ENCODE measurements at places on chromosomes 1 and 21.

DNA sequence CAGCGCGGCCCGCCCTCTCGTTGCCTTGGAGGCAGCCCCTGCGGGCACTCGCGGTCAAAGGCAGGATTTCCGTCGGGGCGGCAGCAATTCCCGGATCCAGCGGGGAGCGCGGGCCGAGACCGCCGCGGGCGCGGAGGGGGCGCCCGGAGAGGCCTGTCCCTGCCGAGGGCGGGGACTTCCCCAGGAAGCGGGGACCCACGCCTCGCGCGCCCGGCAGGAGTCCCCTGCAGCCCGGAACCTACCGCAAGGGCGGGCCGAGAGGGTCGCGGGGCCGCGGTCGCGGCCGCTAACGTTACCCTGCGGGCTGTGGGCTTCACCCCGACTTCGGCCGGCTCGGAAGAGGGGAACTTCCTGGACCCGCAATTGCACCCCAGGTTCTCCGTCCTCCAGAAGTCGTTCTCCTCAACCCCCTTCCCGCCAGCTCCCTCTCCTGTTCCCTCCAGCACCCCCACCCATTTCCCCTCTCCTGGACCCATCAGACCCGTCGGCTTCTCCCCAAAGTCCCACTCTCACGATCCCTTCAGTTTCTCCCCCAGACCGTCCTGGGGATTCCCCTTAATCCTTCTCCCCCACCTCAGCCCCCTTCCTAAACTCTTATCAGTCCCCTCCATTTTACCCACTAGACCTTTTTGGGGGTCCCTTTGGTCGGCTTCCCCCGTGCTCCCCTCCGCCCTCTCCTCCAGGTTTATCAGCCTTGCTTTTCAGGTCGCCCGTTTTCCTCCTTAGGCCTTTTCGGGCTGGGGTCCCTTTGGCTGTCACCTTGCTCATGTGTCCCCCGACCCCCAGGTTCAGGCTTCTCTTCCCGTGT lies 604 bp downstream of the FGR start:
- no peak for DNase-seq

DNA sequence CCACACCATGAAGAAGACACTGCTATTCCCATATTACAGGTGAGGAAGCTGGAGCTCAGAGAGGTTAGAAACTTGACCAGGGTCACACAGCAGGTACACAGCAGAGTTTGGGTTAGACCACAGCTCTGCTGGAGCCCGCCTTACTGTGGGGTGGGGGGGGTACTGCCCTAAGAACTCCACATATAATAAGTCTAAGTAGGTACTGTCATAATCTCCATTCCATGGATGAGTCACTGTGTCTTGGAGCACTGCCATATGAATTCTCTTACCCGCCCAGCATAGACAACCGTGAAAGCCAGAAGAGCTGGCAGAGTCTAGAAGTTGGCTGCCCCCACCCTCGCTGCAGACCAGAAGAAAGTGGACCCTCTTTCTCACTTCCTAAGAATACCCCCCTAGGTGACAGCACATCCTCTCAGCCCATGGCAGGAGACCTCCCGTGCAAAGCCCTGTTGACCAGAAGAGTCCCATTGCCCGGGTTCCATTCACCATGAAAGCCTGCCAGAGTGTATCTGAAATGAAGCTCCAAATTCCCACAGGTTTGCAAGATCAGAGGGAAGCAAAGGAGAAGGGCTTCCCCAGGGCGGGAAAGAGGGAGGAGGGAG lies 5.2 kb upstream of the PLA2G2D start:
- DNase-seq, result no peak

DNA sequence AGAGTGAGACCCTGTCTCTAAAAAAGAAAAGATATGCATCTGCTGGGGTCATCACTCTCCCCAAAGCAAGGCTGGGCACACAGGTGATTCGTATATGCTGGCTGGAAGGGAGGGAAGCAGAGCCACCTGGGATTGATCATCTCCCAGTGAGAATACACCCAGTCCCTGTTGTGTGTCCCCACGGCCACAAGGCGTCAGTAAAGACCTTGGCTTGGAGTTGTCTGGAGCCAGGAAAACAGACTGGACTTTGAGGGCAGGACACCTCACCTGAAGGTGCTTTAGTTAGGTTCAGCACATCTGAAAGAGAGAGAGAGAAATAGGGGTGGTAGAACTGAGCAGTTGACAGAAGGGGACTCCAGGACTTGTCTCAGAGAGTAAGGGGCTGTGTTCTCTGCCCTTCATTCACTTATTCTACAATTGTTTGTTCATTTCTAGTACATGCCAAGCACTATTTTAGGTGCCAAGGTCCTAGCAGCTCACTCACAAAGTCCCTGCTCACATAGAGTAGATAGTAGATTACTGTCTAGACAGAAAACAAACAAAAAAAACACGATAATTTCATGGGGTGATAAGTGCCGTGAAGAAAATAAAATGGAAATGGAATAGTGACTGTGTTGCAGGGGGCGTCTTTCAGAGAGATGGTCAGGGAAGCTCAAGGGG lies 13.5 kb downstream of the CITED4 start:
- no peak for DNase-seq

GRCh38 chr1:154849645-154850131 lies 20.4 kb downstream of the KCNN3 start:
- DNase-seq, result no peak

- no peak for DNase-seq
Observed at GRCh38 chr1:205443585-205444299, 12.1 kb downstream of the BLACAT1 start.

- no peak for DNase-seq
Observed at GRCh38 chr1:220921498-220921897, 42.3 kb downstream of the HLX start.

DNA sequence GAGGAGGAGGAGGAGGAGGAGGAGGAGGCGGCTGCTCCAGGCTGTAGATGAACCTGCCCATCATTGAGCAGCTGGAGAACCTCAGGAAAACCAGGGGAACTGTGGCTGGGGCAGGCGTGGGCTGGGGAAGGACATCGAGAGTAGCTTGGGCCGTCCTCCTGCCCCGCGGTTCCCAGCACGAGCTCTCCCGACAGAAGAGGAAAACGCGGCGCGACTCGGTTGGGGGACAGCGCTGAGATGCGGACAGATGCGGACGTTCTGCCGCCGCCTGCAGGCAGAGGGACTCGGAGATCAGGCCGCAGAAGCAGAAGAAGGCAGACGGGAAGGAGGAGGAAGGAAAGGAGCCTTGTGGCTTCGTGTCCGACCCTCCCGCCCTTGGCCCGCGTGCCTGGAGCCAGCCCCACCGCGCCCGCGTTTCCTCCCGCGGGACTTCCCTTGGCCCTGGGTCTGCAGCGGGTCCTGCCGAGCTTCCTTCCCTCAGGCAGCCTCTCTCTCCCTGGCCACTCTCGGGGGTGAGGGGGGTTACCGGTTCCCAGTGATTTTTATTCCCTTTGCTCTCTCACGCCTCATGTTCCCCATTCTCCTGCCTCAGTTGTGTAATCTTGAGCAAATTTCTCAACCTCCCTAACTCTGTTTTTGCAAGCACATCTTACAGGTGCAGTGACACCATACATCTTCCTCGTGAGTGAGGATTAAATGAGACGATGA lies 1.7 kb upstream of the TNFRSF9 start:
- DNase-seq, result peak; percentile 11

DNA sequence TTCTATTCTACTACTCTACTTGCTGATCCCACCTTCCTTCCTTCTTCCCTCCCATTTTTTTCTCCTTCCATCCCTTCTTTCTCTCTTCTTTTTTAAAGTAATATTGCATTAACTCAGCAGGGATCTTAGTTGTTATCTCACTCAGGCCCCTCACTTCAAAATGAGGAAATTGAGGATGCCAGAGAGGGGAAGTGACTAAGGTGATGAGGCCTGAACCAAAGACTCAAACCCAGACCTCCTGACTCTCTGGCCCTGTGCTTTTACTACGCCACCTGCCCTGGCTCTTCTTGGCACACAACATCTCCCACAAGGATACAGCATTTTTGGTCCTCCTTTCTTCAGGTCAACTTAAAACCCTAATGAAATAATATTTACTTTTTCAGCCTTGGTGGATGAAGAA lies 151.7 kb upstream of the ZNF648 start:
- no peak for DNase-seq

- no peak for DNase-seq
Observed at GRCh38 chr1:111819566-111820263, 64.0 kb downstream of the DDX20 start.

DNA sequence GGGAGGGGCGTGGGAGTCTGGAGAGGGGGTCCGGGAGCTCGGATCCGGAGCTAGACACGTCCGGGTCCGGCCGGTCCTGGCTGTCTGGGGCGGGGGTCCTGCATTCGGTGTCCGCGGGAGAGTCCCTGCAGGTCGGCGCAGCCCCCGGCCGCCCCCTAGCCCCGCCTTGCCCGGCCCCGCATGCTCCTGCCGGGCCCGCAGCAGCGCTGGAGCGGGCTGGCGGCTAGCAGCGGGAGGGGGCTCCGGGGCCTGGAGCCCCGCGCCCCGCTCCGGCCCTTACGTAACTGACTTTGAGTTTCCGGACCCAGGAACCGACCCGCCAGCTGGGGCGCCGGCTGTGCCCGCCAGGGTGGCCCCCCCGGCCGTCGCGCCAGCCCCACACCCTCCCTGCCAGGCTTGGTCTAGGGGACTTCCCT lies 26.9 kb upstream of the EPB41 start:
- no peak for DNase-seq

DNA sequence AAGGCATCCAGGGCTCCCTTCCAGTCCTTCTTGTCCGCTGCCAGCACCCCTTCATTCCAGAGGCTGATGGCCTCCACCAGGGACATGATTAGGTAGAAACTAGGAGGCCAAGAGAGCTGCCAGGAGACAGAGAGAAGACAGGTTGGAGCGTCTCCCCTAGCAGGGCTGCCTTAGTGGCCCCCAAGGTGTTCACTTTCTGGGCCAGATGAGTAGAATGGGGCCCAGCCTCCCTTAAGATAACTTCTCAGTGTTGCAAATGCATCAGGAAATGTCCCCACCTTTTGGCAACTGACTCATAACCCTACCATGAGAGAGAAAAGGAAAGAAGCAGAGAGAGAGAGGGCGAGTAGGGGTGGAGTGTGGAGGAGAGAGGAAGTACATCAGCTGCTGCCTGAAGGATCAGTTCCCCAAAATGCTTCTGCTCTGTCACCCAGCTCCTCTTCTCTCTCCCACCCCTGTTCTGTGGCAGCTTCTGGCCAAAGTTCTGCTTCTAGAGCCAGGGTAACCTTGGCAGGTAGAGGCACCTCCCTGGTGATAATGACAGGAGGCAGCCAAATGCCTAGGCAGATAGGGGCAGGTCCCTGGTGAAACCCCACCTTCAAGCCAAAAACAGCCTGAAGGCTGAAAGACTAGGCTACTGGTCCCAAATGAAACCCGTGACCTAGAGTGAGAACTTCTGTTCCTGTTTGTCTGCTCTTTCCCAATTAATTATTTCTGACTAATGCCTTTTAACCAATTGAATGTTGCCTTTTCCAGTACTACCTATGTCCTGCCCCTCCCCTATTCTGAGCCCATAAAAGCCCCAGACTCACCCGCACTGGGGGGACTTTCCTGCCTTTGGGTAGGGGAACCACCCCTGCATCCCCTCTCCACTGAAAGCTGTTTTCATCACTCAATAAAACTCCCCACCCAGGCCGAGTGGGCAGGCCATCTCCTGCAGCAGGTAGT lies at the start of gene NCF2:
TSS of gene NCF2 (minus strand) at position 216 of the 948 bp plus-strand sequence. CDS start at position 86, 130 bp downstream.
- no peak for DNase-seq

- DNase-seq, result no peak
Observed at GRCh38 chr1:220123889-220124288, 30.0 kb downstream of the IARS2 start.

- no peak for DNase-seq
Observed at GRCh38 chr1:54378157-54378873, 27.9 kb downstream of the SSBP3 start.

- DNase-seq, result no peak
Observed at GRCh38 chr21:27519361-27519760, 552.5 kb upstream of the ADAMTS5 start.

GRCh38 chr1:77533660-77534305 lies 148.7 kb downstream of the ZZZ3 start:
- no peak for DNase-seq

DNA sequence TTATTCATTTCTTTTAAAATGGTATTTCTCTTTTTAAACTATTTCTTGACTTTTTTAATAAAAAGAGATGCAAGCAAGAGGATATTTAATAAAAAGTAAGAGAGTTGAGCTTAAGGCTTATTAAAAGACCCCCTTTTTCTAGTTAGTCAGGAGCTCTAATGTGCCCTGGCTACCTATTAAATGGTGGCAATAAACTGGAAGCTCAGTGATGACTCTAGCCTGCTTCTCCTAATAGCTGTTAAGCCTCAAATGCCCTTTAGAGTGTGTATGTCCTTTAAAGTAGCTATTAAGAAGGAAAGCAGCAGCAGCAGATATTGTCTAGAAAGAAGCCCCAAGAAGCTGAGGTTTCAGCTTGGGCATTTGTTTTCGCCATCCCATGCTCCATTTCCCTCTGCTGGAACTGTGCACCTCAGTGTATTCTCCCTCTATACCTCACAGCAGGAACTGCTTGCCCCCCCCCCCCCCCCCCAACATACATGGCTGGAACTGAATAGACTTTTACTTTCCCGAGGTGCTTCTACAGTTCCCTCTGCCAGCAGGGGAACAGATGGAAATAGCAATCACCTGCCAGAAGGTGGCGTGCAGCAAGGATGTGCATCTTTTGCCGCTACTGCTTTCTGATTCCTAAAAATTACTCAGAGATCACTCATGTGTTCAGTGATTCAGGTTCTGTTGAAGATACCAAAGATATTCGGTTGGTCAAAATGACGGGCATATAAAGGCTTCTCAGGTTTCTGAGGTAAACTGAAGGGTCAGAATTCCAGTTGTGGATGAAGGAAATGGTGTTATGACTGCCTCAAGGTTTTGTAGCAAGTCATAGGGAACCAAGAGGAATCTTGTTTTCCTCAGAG lies 2.5 kb downstream of the RGS4 start:
- no peak for DNase-seq

GRCh38 chr21:41973861-41974751 lies 20.3 kb upstream of the C2CD2 start:
- no peak for DNase-seq

GRCh38 chr1:110086961-110087360 lies 16.5 kb upstream of the ALX3 start:
- DNase-seq, result no peak

- no peak for DNase-seq
Observed at GRCh38 chr21:40623528-40623927, 223.4 kb downstream of the DSCAM start.

DNA sequence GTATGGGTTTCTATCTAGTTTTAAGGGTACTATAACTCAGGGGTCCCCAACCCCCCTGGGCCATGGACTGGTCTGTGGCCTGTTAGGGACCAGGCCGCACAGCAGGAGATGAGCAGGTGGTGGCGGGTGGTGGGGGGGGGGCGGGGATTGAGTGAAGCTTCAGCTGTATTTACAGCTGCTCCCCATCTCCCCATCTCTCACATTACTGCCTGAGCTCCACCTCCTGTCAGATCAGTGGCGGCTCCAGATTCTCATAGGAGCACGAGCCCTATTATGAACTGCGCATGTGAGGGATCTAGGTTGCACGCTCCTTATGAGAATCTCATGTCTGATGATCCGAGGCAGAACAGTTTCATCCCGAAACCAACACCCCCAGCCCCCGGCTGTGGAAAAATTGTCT lies 95.1 kb upstream of the SLC45A1 start:
- no peak for DNase-seq

DNA sequence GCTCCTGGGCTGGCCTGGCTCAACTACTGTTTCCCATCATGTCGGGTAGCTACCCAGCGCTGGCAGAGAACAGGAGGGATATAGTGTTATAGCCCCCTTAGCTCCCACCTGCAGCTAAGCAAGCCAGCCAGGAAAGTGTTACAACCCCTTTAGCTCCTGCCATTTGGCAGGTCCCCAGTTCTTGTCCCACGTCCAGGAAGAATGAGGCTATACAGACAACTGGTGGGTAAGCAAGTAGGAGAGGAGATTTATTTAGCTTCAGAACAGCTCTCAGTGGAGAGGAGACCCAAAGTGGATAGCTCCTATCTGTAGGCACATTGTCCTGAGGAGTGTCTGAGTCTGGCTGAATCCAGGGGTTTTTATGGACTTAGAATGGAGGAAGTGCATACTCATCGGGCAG lies 741.1 kb upstream of the B3GALT2 start:
- no peak for DNase-seq

Data from NCI-H524 treated with DMSO at 0.1 percent for 48 hours (cell line).